ENCODE measurements at places on chromosomes 6 and 20.

- DNase-seq = no peak
Measured at GRCh38 chr6:53641348-53641747, 24.2 kb downstream of the KLHL31 start.

DNA sequence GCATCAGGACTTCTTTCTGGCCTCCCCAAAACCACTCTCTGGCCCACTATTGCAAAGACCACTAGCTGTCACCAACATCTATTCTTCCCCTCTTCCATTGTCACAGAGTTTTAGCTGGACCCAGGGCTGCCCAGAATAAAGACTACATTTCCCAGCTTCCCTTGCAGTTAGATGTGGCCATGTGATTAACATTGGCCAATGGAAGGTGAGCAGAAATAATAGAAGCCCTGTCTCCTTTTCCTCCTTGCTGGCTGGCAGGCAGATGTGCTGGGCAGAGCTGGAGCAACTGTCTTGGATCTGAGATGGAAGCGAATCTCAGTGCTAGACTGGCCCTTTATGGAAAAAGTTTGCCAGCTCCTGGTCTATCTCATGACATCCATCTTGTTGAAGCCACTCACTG lies 97.0 kb downstream of the KCNB1 start:
- no peak for DNase-seq

- DNase-seq = no peak
Measured at GRCh38 chr6:210778-211374, 81.4 kb upstream of the DUSP22 start.

DNA sequence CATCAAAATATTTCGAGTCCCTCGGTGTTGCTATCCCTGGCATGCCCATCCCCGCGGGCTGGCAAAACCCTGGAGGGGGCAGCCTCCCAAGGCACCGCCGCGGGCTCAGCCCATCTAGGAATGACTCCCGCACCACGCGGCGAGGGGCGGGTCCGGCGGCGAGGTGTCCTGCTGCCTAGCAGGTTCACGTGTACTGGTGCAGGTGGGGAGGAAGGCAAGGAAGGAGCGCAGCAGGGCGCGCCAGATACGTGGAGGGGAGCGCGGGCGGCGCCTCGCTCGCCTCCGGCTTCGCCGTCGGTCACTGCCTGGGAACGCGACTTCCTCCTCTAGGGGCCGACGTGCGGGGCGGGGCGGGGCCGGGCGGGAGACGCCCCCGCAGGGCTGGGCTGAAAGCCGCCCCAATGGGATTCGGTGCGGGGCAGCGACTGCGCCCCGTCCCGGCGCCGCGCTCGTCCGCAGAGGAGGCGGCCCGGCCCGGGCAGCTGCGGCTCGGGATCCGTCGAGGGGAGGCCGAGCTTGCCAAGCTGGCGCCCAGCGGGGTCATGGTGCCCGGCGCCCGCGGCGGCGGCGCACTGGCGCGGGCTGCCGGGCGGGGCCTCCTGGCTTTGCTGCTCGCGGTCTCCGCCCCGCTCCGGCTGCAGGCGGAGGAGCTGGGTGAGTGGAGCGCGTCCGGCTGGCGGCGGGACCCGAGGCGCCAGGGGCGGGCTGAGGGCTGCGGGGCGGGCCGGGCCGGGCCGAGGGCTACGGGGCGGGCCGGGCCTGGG lies at the start of gene DCBLD1:
DCBLD1 (plus strand) TSS at position 435 of the 764 bp plus-strand sequence; CDS start at position 543, 108 bp downstream.
- DNase-seq = peak; percentile 76

DNA sequence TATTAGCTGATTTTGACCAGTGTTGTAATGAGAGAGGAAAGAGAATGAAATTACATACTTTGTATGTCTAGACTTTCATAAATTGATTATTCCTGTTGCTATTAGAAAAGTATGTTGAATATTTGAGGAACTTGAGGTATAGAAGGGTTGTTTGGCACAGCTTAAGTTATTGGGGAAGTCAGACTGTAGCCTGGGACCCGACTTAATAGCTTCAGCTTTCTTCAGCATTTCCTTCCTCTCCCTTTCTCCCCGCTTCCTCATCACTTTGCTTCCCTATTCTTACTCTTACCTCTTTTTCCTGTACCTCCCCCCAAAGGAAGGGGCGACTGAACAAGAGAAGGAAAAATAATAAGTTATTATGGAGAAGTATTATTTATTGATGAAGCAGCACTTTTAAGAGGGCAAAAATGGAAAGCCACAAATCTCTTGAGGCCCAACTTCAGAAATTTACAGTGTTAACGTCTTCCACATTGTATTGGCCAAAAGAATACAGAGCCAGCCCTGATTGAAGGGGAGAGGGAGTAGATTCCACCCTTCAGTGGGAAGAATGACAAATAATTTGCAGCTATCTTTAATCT lies 7.4 kb downstream of the SENP6 start:
- DNase-seq = no peak

GRCh38 chr6:11224252-11224965 lies 8.1 kb downstream of the NEDD9 start:
- DNase-seq = peak; percentile 77

DNA sequence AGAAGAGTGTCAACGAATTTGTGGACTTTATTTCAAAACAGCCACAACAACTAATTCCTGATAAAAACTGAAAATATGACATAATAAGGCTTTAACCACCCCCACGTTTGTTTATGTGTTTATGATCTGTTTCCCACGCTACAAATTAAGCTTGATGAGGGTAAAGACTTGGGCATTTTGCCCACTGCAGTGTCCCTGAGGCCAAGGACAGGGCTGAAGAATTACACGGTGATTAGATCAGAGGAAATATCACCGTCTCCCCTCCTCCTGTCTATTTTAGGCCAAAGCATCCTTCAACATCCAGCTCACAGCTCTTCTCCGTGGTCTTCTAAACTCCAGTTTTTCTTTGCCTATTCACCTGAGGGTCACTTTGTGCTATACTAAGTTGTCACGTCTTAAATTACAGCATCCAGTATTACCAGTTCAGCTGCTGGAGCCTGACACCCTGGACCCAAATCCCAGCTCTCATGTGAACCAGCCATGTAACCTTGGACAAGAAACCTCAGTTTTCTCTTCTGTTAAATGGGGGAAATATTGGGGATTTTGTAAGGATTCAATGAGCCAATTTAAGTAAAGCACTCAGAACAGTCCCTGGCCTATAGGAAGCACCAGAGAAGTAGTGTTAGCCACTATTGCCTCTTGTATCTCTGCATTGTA lies 15.2 kb upstream of the ARFGEF2 start:
- DNase-seq = no peak

DNA sequence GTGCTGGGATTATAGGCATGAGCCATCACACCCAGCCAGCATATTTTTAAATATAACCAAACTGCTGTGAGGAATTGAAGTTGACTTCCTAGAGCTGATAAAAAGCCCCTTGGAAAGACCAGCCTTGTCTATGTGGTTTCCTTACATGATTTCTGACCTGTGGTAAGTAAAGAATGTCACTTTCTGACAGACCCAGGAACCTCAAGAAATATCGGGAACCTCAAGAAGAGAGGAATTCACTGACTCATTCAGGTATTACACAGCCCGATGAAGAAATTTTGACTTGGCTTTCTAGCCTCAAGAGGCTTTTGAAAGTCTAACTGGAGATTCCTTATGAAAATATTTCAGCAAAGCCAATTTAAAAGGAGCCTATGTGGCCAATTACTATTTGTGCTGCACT lies 71.8 kb downstream of the FOXF2 start:
- no peak for DNase-seq

- no peak for DNase-seq
Measured at GRCh38 chr6:17965397-17965796, 22.0 kb downstream of the KIF13A start.

GRCh38 chr6:118744261-118744941 lies 93.0 kb upstream of the CEP85L start:
- DNase-seq = no peak

DNA sequence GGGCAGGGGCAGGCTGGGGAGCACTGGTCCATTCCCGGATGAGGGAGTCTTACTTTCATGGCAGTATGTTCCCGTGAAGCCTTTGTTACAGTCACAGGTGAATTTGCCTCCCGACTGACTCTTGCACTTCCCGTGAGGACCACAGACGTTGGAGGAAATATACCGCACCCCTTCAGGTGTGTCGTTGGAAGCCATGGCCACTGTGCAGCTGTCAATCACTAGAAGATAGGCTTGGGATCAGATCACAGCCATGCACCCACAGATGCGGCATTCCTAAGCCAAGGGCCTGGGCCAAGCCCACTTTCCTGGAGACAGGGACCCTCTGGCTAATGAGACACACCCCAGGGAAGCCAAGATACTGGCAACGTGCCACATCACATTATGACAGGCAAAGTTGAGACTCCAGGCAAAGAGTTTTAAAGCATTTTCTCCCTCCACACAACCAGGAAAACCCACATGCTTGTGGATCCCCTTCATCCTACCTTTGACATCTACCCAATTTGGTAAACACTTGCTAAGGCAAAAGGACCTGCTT lies 26.8 kb downstream of the JAG1 start:
- DNase-seq = no peak

GRCh38 chr6:157513004-157513603 lies 132.1 kb downstream of the ZDHHC14 start:
- no peak for DNase-seq

- DNase-seq = no peak
Measured at GRCh38 chr6:4635666-4636065, 140.5 kb upstream of the CDYL start.

GRCh38 chr6:45026003-45026516 lies 302.1 kb upstream of the RUNX2 start:
- no peak for DNase-seq

GRCh38 chr20:44355498-44356352 lies at the start of gene HNF4A:
HNF4A (plus strand) TSS chr20:44355699; CDS start chr20:44355805, 106 bp downstream.
- no peak for DNase-seq

- no peak for DNase-seq
Measured at GRCh38 chr6:14735956-14736486, 509.8 kb upstream of the JARID2 start.

DNA sequence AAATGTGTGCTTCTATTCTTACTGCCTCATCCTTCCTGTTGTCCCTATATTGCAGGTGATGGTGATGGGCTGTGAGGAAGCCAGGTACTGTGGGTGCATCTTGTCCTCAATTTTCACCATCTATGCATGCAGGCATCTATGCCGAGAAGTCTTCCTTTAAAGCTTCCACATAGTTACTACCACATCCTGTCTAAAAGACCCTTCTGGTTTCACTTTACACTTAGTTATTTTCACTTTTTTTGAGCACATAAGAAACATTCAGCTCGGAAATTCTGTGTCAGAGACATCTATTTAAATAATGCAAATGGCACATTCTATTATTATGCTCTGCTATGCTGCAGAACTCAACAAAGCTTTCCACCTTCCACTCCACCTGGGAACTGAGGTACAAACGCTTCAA lies 28.2 kb upstream of the FABP7 start:
- no peak for DNase-seq

- no peak for DNase-seq
Measured at GRCh38 chr6:82987416-82987815, 78.2 kb downstream of the UBE3D start.

- no peak for DNase-seq
Measured at GRCh38 chr6:128208851-128209580, 308.2 kb upstream of the THEMIS start.

DNA sequence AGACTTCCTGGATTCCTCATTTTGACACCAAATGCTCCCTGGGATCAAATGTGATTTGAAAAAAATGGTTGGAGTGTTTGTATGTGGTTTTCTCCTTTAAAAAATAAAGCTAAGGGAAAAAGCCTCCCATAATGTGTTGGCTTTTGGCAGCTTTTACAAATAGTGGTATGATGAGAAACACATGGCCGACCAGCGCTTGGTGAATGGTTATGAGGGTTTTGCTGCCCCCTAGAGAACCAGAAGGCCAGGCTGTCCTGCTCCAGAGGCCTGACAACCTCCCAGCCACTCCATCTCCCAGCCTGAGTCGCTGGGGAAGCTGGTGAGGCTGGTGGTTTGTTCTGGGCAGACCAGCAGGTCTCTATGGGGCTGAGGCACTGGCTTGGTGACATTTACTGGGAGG lies 69.3 kb downstream of the CLIC5 start:
- no peak for DNase-seq

GRCh38 chr20:62294516-62294915 lies 8.3 kb upstream of the ADRM1 start:
- no peak for DNase-seq
